SW 1271 (cell line): ENCODE measurements at places on chromosomes 3 and 15.

DNA sequence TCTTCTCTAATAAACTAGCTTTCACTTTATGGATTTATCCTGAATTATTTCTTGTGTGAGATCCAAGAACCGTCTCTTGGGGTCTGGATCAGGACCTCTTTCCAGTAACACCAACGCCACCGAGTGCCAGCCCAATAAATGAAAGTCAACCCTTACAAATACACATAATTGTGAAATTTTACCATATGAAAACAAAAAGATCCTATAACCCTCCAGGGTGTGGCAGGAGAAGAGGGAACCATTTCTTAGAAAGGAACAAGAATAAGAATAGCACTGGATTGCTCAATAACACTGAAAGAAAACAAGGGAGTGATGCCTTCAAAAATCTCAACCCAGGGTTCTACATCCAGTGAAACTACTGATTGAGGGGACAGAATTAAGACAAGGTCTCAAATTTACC is 51.6 kb upstream of the ACKR4 start:
- DNase-seq = no peak

DNA sequence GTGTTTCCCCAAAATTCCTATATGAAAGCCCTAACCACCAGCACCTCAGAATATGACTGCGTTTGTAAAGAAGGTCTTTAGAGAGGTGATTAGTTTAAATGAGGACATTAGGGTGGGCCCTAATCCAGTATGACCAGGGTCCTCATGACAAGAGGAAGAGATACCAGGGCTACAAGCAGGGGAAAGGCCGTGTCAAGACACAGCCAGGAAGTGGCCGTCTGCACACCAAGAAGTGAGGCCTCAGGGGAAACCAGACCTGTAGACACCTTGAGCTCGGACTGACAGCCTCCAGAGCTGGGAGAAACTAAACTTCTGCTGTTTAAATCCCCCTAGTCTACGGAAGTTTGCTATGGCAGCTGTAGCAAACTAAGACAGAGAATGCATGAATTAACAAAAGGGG is 14.2 kb downstream of the KIF7 start:
- DNase-seq = no peak

- DNase-seq = no peak
These were observed 74.0 kb downstream of the POLR2M start for GRCh38 chr15:57780471-57780870.

DNA sequence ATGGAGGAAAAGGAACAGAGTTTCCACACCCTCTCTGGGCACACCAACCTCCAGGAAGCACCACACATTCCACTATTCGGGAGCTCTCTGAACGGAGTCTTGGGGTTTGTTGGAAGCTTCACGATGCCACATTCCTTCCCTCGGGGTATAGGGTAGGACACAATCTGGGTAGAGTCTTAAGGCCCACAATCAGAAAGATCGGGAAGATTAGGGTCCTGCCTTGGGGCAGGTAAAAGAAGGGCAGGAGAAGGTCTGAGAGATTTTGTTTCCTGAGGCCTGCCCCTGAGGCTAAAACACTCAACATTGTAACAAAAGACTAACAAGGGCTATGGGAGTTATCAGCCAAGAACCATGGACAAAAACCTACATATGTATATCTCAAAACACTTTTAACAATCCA is 89.2 kb upstream of the RAP2B start:
- DNase-seq = no peak

GRCh38 chr3:31369637-31370379 is 162.9 kb upstream of the STT3B start:
- DNase-seq = no peak

- no peak for DNase-seq
These were observed 6.0 kb upstream of the TFRC start for GRCh38 chr3:196087906-196088305.

GRCh38 chr3:192433704-192434103 is 293.6 kb downstream of the FGF12 start:
- no peak for DNase-seq

DNA sequence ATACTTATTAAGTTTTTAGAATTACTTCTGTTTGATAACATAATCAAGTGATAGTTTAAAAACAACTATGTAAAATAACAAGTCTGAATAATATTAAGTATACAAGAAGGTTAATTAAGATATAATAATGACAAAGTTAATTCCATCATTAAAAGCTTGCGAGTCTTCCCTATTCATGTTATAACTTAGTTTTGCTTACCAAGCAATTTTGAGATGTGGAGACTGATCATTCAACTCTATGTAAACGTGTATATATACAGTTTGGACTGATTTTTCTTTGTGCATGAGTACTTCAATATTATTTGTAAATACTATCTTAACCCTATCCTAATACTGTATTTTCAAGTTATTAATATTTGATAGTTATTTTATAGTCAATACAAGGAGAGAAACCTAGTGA is 870.9 kb downstream of the GBE1 start:
- no peak for DNase-seq

DNA sequence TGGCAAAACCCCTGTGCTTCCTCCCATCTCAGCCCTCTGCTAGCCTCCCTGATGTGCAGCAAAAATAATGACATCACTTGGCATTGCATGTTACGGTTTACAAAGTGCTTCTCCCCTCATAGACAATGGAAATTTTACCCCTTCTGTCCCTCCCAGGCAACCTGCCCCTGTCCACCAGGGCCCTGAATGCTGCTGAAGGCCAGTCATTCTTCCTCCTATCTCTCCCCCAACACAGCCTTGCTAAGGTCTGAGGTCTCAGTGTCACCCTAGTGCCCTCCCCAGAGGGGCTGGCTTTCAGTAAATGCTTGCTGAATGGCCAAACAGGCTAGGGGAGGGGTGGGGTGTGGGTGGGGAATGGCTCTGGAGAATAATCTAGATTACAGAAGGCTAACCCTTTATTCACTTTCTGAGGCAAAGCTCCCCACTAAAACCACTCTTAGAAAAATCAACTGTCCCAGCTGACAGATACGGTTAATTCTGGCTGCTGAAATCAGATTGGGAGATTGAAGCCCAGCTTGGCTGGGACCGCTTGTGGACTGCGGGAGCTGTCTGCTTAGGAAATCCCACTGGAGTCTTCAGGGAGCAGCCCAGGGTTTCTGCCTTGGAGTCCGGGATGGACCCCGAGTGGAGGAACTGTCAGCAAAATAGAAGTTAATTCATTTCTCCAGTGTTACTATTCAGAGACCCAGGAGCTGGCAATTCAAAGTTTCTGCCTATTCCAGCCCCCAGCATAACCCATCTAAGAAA is 22.9 kb downstream of the ANP32A start:
- no peak for DNase-seq

GRCh38 chr15:57273402-57273801 is 102.9 kb upstream of the CGNL1 start:
- DNase-seq = no peak

- no peak for DNase-seq
These were observed 122.6 kb downstream of the P2RY1 start for GRCh38 chr3:152957491-152957890.

DNA sequence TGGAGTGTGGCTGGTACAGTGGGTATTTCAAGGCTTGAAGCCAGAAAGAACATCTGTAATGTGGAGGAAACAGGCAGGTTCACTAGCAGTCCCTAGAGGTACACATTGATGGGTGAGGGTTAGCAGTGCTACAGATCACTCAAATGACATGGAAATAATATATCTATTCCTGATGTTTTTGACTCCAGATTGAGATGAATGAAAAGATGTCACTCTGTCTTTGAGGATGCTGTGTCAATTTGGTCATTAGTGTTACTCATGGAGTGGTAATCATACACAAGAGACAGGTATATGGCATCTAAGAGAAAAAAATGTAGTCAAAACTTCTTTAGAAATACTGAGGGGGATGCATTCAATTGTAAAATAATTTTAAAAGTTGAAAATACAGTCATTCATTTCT is 135.1 kb downstream of the ZIC1 start:
- no peak for DNase-seq

- DNase-seq = no peak
These were observed 68.8 kb downstream of the AQR start for GRCh38 chr15:34900748-34901147.

GRCh38 chr3:194046995-194047645 is 88.8 kb upstream of the HES1 start:
- no peak for DNase-seq

- no peak for DNase-seq
These were observed 29.2 kb upstream of the IGDCC4 start for GRCh38 chr15:65451989-65452388.

- DNase-seq = no peak
These were observed 10.8 kb downstream of the ITGA11 start for GRCh38 chr15:68421115-68421551.

DNA sequence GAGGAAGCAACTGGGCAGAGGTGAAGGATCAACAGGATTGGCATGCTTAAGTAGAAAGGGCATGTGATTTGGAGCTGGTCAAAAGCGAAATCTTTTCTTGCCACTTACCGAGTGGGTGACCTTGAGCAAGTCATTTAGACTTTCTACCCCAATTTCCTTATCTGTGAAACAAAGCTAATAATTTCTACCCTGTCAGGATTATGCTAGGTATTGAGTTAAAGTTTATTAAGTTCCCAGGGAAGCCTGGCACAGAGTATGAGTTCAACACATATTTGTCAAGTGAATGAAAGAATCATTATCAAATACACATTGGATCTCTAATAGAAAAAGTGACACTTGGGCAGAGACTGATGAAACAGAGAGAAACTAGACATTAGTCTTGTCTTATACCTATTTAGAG is 66.4 kb upstream of the FRMD4B start:
- no peak for DNase-seq

DNA sequence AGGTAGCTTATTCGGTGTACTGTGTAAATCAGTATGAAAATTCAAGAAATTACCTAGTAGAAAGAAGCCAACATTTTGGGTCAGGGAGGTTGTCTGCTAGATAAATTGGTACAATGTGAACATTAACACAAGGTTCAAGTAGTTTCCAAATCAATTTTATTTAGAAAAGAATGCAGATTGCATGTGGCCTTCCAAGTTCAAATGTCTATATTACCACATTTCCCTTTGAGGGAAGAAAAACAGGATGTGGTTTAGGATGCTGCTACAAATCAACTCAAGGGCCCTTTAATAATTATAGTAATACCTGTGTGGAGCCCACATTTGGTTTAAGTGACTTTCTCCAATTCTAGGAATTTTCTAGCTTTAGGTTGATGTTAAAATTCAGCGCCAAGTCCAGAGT is 57.5 kb downstream of the CADPS start:
- no peak for DNase-seq

- no peak for DNase-seq
These were observed 11.2 kb downstream of the C3orf62 start for GRCh38 chr3:49265661-49266386.

- DNase-seq = no peak
These were observed 60.8 kb upstream of the ARHGEF3 start for GRCh38 chr3:56862352-56863062.

DNA sequence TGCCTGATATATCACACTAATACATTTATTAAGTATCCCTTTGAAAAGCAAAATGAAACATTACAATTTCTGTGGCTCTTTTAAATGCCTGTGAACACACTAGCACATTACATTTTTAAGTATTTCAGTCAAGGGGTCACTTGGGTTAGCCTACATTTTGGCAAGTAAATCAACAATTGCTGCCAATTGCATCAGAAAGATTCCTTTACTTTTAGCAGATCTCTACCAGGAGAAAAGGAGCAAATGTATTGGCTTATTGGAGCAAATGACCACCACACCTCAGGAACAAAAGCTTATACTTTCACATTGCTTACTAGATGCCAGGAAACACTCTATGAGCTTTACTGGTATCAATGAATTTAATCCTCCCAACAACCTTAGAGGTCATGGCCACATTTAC is 947.1 kb downstream of the FHIT start:
- DNase-seq = no peak

DNA sequence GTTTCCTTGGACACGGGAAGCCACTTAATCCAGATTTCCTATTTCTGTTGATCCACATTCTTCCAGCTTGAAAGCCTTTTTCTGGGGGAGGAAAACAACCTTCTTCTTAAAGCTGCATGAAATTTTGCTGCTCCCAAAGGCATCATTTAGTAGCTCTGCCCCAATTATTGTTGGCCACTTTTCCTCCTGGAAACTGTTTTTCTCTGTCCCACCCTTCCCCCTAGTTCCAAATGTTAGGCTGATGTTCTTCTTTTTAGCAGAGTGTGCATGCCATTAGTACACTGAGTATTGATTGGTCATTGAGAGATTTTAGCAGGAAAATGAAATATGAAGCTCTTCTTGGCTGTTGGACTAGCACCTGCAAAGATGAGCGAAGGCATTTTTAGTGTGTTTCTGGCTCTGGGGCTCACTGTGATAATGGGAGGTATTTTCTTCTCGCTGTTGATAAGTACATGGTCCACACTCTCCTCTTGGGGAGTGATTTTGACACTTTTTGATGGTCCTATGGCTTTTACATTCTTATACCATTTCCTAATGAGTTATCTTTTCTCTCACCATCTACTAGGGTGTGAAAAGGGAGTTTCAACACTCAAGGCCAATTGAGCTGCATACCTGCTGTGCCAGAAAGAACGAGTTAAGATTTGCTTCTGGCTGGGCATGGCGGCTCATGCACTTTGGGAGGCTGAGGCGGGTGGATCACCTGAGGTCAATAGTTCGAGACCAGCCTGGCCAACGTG is 200.5 kb downstream of the PTPRG start:
- DNase-seq = no peak

GRCh38 chr15:80191897-80192595 is 39.2 kb downstream of the FAH start:
- no peak for DNase-seq

DNA sequence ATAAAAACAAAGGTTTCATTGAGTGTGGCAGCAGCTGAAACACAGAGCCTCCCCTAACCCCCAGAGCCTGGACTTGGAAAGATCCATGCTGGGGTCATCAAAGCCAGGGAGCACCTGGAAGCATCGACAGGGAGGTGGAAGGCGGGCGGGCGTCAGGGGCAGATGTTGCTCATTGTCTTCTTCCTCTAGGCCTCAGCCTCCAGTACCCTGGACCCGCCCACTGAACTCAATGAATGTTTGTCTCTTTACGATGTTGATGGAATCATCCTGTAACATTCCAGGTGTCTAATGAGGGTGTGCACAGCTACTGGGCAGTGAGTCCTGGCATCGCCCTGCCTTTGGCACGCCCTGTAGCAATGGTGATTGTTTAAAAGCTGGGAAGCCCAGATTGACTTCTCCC is 9.8 kb downstream of the GP5 start:
- no peak for DNase-seq

- no peak for DNase-seq
These were observed 398.9 kb upstream of the NR2F2 start for GRCh38 chr15:95931619-95932018.

DNA sequence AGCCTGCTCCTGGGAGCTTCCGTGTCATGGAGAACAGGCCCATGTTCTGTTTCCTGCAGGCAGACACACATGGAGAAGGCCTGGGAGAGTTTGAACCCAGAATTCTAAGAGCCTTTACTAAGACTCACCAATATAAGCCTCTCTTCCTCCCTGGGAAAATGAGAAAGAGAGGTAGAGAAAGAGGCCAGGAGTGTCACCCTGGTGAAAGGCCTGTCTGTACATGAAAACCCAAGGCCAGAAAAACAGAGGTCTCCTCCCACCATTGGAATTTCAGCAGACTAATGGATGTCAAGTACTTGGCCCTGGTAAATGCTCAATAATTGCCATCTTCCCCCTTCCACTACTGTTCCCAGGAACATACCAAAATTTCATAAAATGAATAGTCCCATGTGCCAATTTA is 117.6 kb downstream of the TOP2B start:
- no peak for DNase-seq
